Kidney epithelial cell (primary cell): ENCODE measurements at places on chromosomes 5 and 9. TPM values are rescaled to one million over a fixed set of nuclear protein-coding genes. Genes with fewer than 3 reads are reported as not detected.
A peak's percentile ranks its signal among the peaks of the same experiment; 100 is the strongest.

- DNase-seq, result peak; percentile 9
Observed at GRCh38 chr9:20477940-20478620, 144.2 kb downstream of the MLLT3 start.

DNA sequence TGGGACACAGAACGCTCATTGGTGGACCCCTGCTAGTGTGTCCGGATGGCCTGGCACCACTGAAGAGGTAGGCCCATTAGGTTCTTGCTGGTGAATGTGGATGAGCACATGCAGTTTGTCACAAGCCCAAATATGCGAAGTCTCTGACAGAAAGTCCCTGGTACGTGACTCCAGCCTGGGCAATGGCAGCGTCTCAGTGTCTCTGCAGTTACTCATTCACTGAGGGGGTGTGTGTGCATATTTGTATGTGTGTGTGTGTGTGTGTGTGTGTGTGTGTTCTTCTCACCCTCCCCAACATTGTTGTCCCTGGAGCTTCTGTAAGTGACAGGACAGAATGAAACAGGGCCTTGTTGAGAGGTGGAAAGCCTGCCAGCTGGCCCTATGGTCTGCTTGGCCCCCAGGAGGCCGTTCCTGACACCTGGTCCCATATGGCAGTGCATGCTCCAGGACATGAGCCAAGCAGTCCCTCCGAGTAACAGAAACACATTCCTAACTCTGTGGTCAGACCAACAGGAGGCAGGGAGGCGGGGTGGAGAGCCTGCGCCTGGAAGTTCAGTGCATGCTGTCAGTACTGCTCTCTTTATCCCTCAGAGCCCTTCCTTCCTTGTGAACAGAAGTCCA is 169.9 kb downstream of the SLC28A3 start:
- DNase-seq, result peak; percentile 81

- no peak for DNase-seq
Observed at GRCh38 chr9:27212191-27212590, 84.8 kb downstream of the EQTN start.

- no peak for DNase-seq
Observed at GRCh38 chr5:140060816-140061215, 17.7 kb upstream of the NRG2 start.

GRCh38 chr5:66066826-66067225 is 77.3 kb upstream of the SREK1 start:
- no peak for DNase-seq

Gene MVB12B
- total RNA-seq, result 13.1 and 15.8 TPM in 2 replicates

Gene DDX4
- total RNA-seq, result not detected in 2 replicates

Gene SPATA6L
- 1.3 and 2.5 TPM in 2 replicates for total RNA-seq

Gene SWI5
- 37.4 and 45.5 TPM in 2 replicates for total RNA-seq

Gene IRX2
- total RNA-seq, result 2.8 and 5.5 TPM in 2 replicates

DNA sequence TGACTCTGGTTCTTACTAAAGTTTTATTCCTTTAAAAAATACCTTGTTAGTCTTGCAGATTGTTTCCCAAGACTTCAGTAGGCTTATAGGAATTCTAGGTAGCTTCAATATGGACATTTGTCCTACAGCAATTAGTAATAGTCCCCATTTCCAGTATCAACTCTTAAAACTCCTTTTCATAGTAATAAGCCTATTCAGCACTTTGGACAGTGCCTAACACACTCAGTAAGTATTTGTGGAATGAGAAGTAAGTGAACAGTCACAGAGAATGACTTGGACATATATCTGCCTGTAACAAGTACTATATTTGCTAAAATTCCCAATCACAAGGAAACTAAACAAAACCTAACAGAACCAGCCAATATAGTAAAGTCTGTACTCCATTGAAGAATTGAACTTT is 1291.8 kb upstream of the DMAC1 start:
- DNase-seq, result no peak

- no peak for DNase-seq
Observed at GRCh38 chr5:154816891-154817492, 33.4 kb downstream of the FAXDC2 start.

GRCh38 chr9:129482521-129483414 is 138.1 kb downstream of the C9orf50 start:
- no peak for DNase-seq

DNA sequence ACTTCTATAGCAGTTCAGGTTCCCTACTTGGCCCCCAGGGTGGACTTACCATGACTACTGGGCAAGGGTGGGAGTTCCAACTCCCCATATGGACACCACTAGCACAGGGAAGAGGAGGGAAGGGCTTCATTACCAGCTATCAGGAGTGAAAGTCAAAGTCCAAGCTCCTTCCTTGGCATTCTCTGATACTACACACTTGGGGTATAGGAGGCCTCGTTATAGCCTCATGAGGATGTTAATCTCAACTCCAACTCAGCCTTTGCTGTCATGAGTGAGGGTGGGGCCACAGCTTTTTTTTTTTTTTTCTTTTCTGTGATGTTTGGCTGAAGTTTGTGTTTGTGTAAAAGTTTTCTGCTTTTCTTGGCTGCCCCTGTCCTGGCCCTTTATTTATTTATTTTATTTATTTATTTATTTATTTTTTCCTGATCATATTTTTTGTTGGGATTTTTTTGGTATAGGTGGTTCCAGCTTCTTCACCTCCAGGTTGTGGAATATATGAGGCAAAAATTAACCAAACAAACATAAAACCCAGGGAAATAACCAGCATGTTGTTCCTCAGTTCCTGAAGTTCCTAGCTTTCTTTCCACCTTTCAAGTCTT is 8.7 kb downstream of the GARIN3 start:
- DNase-seq, result no peak

Gene PLPP6
- 8.6 and 10.0 TPM in 2 replicates for total RNA-seq

Gene HTR1A
- total RNA-seq, result not detected in 2 replicates

Gene ZNF354C
- total RNA-seq, result 6.9 and 7.9 TPM in 2 replicates

GRCh38 chr5:124193371-124193789 is 553.1 kb downstream of the ZNF608 start:
- DNase-seq, result no peak

DNA sequence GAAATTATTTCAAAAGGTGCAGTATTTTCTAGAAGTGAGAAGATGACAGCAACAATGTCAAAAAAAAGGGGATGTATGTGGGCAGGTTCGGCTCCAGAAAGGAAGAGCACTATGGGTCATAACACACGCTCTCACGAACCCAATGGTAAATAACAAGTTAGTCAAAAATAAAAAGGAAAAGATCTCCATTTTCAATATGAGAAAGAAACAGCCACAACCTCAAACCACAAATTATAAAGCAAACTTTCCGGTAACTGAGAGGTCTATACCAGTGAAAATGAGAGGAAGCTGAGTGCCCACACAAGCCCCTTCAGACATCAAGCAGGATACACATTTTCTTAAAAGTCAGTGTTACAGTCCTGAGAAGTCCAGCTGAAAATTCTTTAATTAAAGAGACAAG is 398.5 kb upstream of the RPS23 start:
- DNase-seq, result no peak

DNA sequence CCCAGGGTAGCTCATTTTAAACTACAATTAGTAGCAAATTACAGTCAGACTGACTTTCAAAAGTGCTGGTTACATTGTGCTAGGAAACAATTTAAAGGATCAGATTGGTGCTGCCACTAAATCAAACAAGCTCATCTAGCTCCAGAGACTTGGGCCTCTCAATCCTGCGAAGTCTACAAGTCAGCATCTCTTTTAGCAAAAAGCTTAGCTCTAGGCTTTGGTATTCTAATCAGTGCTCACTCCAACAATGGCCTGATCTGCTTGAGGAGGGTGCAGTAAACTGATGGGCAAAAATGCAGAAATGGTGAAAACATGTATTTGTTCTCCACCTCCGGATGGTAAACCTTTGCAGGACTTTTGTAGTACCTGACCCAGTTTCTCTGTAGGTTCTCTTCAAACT is 47.0 kb upstream of the SEMA6A start:
- DNase-seq, result no peak

Gene CLIC3
- 0.75 TPM in 1 of 2 replicates, not detected in the other for total RNA-seq

DNA sequence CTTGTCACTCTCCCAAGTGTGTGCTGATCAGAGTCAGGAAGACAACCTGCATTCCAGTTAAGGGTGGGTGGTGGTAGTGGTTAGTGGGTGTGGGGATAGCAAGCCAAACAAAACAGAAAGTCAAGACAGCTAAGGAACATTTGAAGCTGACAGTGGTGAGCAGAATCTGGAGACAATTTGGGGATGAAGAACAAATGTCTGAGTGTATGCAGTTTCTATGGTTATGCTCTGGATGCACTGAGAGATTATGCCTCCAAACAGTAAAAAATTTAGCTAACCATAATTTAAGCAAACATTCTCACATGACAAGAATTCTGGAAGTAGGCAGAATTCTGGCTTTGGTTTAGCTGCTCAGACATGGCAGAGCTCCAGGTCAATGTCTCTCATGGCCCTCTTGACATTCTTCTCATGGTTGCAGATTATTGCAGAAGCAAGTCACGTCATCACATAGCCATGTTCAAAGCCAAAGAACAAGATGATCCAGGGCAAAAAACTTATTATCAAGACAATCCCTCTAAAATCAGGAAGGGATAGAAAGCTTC is 148.7 kb downstream of the LURAP1L start:
- no peak for DNase-seq

DNA sequence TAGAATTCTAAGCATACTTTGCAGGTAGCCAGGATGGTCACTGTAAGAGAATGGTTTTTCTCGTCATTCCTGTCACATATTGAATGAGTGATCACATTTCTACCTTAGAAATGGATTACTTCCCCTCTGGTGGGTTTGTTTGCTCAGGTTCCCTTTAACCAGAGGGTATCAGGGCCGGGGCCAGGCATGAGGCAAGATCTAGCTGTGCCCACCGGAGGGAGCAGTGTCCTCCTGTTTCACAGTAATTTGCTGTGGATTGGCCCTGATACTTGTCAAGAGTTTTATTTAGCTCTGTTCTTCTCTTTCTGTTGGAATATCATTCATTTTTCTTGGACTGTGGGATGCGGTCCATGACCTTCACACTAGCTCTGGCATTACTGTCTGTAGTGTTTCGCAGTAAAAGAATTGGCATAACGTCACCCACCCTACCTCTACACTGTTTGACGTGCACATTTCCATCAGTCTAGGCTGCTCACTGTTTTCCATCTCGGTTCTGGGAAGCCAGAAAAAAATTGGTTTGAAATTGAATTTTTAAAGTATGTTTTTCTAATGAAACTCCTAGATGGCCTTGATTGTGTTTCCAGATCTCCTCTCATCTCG is 42.4 kb upstream of the ZBED3 start:
- DNase-seq, result no peak

GRCh38 chr5:154483654-154484392 is 5.8 kb upstream of the HAND1 start:
- DNase-seq, result no peak

Gene NIPAL4
- 22.7 and 30.5 TPM in 2 replicates for total RNA-seq

- DNase-seq, result peak; percentile 50
Observed at GRCh38 chr9:104075801-104076753, 18.0 kb upstream of the SMC2 start.

Gene PLCXD3
- 0.48 and 0.84 TPM in 2 replicates for total RNA-seq

- DNase-seq, result no peak
Observed at GRCh38 chr5:64615895-64616294, 74.4 kb upstream of the SHISAL2B start.

Gene THBS4
- 2.6 and 2.9 TPM in 2 replicates for total RNA-seq

Gene TEX53
- total RNA-seq, result not detected in 2 replicates
